Tibial nerve (tissue), 4 donors: ENCODE measurements at places on chromosomes 12 and 14. TPM values are rescaled to one million over a fixed set of nuclear protein-coding genes. Genes with fewer than 3 reads are reported as not detected.
A peak's percentile ranks its signal among the peaks of the same experiment; 100 is the strongest.

DNA sequence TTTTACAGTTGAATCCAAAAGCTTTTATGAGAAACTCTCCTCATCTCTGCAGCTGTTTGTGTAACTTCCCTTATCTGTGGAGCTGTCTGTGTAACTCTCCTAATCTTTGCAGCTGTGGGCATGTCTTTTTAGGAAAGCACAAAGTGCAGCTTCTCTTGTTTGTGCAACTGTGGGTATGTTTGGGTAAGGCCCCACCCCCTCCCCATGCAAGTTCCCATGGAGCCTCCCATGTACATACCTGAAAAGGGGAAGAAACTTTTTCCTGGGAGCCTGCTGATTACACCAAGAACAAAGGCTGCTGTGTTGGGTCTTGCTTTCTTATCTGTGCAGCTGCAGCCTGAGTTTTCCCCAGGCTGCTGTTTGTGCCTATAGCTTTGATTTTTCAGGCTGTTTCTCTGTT lies 42.7 kb upstream of the CDKN3 start:
- H3K36me3 ChIP-seq, result no peaks in the 10 kb centered on the region
- no peaks in the 10 kb centered on the region for H3K27me3 ChIP-seq
- no peak for DNase-seq
- no peak overlapping the region for H3K27ac ChIP-seq

- no peak overlapping the region for H3K27ac ChIP-seq
- H3K4me1 ChIP-seq, result no peaks in the 10 kb centered on the region
- no peak for DNase-seq
- H3K4me3 ChIP-seq, result no peak overlapping the region
- H3K36me3 ChIP-seq, result peaks cover 36% of the 10 kb centered on the region
These were observed 59.4 kb downstream of the ADIPOR2 start for GRCh38 chr12:1750300-1750699.

GRCh38 chr12:132433641-132434395 lies 56.1 kb upstream of the FBRSL1 start:
- DNase-seq, result no peak
- no peaks in the 10 kb centered on the region for H3K27me3 ChIP-seq
- no peaks in the 10 kb centered on the region for H3K4me1 ChIP-seq
- H3K4me3 ChIP-seq, result no peak overlapping the region
- no peaks in the 10 kb centered on the region for H3K36me3 ChIP-seq
- no peak overlapping the region for H3K27ac ChIP-seq

The DNAJC22 gene
- not detected for total RNA-seq

DNA sequence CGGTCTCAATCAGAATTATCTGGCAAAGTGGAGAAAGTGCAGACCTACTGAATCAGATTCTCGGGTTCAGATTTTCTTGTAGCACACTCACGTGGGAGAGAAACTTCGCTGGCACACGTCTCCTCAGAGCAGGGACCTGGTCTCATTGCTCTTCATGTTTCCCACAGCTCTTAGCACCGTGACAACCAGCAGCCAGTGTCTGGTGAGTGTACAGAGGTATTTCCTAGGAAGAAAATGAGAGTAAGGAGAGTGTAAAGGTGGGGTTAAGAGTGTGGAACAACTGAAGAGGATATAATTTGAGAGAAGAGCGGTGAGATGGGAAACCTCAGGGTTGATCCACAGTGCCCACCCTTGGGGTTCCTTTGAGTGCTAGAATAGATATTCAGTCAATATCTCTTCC lies 89.2 kb downstream of the ARF6 start:
- no peak overlapping the region for H3K27ac ChIP-seq
- no peaks in the 10 kb centered on the region for H3K36me3 ChIP-seq
- H3K27me3 ChIP-seq, result no peaks in the 10 kb centered on the region
- H3K4me3 ChIP-seq, result peak overlapping the region; percentile 38

The PTGDR gene
- 5.7 TPM for total RNA-seq

The MYF5 gene
- total RNA-seq, result not detected

- no peaks in the 10 kb centered on the region for H3K4me1 ChIP-seq
- H3K27ac ChIP-seq, result no peak overlapping the region
- DNase-seq, result no peak
These were observed 209.7 kb upstream of the CDKN3 start for GRCh38 chr14:54186821-54187763.

DNA sequence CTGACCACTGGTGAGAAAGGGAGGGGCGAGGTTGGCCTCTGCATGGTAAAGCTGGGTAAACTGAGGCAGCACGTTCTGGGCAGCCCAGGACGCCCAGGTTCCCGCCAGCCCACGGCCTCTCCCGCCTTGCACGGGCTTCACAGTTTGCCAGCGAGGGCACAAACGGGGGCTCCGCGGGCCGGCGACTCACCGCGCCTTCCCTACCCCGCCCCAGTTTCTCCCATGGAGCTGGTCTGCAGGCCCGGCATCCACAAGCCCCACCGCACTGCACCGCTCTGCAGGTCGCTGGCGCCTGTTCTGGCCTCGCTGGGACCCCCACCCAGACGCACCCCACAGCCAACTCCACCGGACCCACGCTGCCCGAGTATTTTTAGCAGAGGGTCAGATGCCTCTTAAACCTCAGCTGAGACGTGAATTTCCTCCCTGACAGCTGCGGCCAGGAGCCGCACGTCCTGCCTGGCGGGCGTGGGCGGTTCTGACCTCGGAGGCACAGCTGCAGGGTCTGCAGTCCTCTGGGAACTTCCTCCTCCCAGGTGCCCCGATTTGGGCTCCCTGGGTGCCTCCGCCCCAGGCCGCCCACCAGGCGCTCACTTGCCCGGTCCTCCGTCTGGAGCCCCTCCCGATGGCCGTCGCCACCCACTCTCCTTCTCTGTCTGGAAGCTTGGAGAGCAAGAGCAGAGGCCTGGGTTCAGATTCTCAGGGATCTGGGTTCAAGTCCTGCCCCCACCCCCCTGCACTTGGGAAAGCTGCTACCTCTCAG lies 29.5 kb upstream of the INF2 start:
- H3K27ac ChIP-seq, result no peak overlapping the region
- no peaks in the 10 kb centered on the region for H3K4me1 ChIP-seq
- no peak for DNase-seq
- H3K4me3 ChIP-seq, result no peak overlapping the region
- H3K36me3 ChIP-seq, result no peaks in the 10 kb centered on the region

DNA sequence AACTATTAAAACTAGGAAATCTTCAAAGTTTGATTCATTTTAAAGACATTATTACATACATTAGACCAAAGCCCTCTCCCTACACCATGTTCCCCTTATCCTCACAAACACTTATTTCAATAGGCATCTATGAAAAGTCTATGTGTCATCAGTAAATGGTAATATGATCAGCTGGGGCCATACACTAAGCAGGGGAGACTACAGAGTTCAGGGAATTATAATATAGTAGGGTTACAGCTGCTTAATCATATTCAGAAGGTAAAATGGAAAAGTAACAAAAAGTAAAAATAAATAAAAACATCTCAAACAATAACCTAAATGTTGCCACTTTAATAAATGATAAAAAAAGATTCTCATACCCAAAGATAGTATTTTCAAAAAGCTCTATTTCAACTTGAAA lies 29.1 kb downstream of the PAWR start:
- no peak overlapping the region for H3K4me3 ChIP-seq
- H3K27ac ChIP-seq, result no peak overlapping the region
- no peaks in the 10 kb centered on the region for H3K36me3 ChIP-seq
- no peaks in the 10 kb centered on the region for H3K27me3 ChIP-seq

- no peak overlapping the region for H3K27ac ChIP-seq
- H3K27me3 ChIP-seq, result no peaks in the 10 kb centered on the region
- H3K36me3 ChIP-seq, result no peaks in the 10 kb centered on the region
- H3K4me1 ChIP-seq, result no peaks in the 10 kb centered on the region
- no peak overlapping the region for H3K4me3 ChIP-seq
These were observed 20.9 kb downstream of the SLCO1C1 start for GRCh38 chr12:20716037-20716436.

DNA sequence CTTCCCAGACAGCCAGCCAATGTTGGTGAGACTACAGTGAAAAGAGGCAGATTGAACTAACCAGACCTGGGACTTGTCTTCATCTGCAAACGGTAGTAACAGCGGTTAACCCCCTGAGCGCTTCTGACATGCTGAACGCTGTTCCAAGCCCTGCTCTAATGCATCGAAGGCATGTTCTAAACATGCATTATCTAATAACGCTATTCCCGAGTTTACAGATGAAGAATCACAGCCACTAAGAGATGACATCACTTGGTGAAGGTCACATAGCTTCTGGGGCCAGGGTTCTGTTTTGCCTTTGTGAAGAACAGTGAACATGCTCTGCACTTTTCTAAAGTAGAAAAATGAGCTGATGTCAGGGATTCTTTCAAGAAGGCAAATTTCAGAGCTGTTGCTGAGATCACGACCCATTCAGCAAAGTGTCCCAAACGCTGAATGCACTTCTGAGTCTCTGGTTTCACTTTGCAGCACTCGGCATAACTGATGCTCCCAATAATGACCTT lies 56.0 kb downstream of the FOS start:
- H3K27me3 ChIP-seq, result no peaks in the 10 kb centered on the region
- no peak for DNase-seq
- peaks cover 21% of the 10 kb centered on the region for H3K4me1 ChIP-seq
- peak overlapping the region; percentile 54 for H3K27ac ChIP-seq
- peak overlapping the region; percentile 20 for H3K4me3 ChIP-seq

DNA sequence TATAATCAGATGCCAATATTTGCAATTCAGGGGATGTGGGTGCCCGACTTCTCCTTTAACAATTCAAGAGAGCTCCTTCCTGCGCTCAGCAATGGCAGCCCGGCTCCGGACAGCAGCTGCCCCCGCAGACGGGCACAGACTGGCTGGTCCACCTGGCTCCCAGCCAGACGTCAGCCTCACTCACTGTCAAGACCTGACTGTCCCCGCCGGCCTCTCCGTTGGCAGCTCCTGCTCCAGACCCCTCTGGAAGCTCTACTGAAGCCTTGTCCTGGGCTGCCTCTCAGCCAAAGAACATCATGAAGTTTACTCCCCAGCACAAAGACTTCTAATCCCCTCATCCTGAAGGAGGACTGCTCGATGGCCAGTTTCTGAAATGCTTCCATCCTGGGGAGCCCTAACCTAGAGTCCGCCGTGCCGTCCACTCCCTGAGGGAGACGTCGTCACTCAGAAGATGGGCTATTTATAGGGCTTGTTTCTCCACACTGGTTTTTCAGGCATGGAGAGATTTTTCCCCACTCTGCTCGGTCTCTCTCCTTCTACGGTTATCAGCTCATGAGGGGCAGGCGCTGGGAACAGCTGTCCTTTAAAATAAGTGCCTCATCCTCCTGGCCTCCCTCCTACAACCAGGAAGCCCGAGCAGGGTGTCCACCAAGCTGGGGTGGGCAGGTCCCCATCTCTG lies 126.2 kb downstream of the RFLNA start:
- no peak overlapping the region for H3K4me3 ChIP-seq
- no peaks in the 10 kb centered on the region for H3K36me3 ChIP-seq
- no peaks in the 10 kb centered on the region for H3K27me3 ChIP-seq
- DNase-seq, result no peak
- peaks cover 71% of the 10 kb centered on the region for H3K4me1 ChIP-seq

The SLC22A17 gene
- total RNA-seq, result 59.1 TPM

The CD163L1 gene
- 16.7 TPM for total RNA-seq

DNA sequence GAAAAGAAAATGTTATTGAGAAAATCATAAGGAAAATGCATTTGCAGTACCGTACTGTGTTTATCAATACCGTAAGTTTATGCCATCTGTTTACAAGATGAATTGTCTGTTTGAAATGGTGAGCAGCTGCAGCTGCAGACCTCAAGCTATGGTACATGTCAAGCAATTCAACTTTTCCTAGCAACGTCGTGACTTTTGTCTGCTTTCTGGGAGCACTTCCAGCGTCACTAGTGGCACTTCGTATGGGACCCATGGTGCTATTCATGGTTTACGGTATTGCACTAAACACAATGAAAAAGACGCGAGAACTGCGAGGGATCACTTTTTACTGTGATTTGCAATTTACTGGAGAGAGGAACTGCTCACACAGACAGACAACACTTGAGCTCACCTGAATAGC lies 160.8 kb downstream of the UNC79 start:
- DNase-seq, result no peak
- no peak overlapping the region for H3K27ac ChIP-seq
- H3K36me3 ChIP-seq, result no peaks in the 10 kb centered on the region
- H3K27me3 ChIP-seq, result no peaks in the 10 kb centered on the region

- H3K4me3 ChIP-seq, result no peak overlapping the region
- no peak for DNase-seq
- H3K36me3 ChIP-seq, result no peaks in the 10 kb centered on the region
- H3K4me1 ChIP-seq, result no peaks in the 10 kb centered on the region
- no peaks in the 10 kb centered on the region for H3K27me3 ChIP-seq
- H3K27ac ChIP-seq, result no peak overlapping the region
These were observed 86.6 kb upstream of the HOXC13 start for GRCh38 chr12:53852061-53852460.

The SPTSSA gene
- total RNA-seq, result 21.6 TPM

The RERGL gene
- 18.4 TPM for total RNA-seq

GRCh38 chr12:32493282-32493681 lies 93.9 kb downstream of the FGD4 start:
- H3K4me3 ChIP-seq, result no peak overlapping the region
- H3K4me1 ChIP-seq, result peaks cover 17% of the 10 kb centered on the region
- DNase-seq, result no peak
- no peaks in the 10 kb centered on the region for H3K36me3 ChIP-seq
- no peak overlapping the region for H3K27ac ChIP-seq

- H3K36me3 ChIP-seq, result no peaks in the 10 kb centered on the region
- no peak overlapping the region for H3K4me3 ChIP-seq
- no peak overlapping the region for H3K27ac ChIP-seq
- H3K4me1 ChIP-seq, result peaks cover 36% of the 10 kb centered on the region
- no peaks in the 10 kb centered on the region for H3K27me3 ChIP-seq
- no peak for DNase-seq
These were observed 27.1 kb downstream of the PELI2 start for GRCh38 chr14:56145181-56145769.

The SLC6A13 gene
- 0.21 TPM for total RNA-seq

DNA sequence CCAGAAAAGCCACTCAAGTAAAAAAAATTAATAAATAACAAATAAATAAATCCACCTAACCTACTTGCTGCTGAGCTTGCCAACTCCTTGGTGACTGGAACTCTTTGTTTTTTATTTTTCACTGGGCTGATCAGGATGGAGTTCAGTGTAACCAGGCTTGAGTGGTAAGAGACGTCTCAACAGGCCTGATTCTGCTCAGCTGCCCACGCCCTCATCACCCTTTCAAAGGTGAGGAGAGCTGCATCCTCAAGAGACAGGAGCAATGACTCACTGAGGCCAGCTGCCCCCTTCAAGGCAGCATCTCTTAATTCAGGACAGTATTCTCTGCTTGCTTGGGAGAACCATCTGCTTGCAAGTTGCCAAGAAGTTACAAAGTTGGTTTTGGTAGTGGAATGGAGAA lies 111.9 kb upstream of the CPM start:
- no peak for DNase-seq
- H3K27ac ChIP-seq, result no peak overlapping the region
- H3K4me1 ChIP-seq, result no peaks in the 10 kb centered on the region
- no peak overlapping the region for H3K4me3 ChIP-seq

The SIRT4 gene
- total RNA-seq, result 1.5 TPM

The CD4 gene
- 7.5 TPM for total RNA-seq
